ENCODE measurements at places on chromosomes 1 and 21. TPM values are rescaled to one million over a fixed set of nuclear protein-coding genes. Genes with fewer than 3 reads are reported as not detected.

YTHDF2 gene
- 46.4 TPM for total RNA-seq

IGSF21 gene
- total RNA-seq = not detected

E2F2 gene
- total RNA-seq = 7.3 TPM

KMO gene
- 0.08 TPM for total RNA-seq

CSF1 gene
- total RNA-seq = 43.8 TPM

BCL2L15 gene
- total RNA-seq = 0.13 TPM

RORC gene
- not detected for total RNA-seq

TCEANC2 gene
- 1.5 TPM for total RNA-seq

TSPAN1 gene
- total RNA-seq = not detected

AMY2B gene
- 0.42 TPM for total RNA-seq

ACTL8 gene
- total RNA-seq = not detected

LRRC3 gene
- 3.0 TPM for total RNA-seq

AADACL4 gene
- total RNA-seq = not detected

CYYR1 gene
- total RNA-seq = 22.3 TPM

CFHR1 gene
- total RNA-seq = not detected

HTR6 gene
- not detected for total RNA-seq

Measured in SJSA1 (cell line).